ENCODE measurements at places on chromosomes 11 and 22. TPM values are rescaled to one million over a fixed set of nuclear protein-coding genes. Genes with fewer than 3 reads are reported as not detected.

The OR51T1 gene
- total RNA-seq, result not detected

The CCDC15 gene
- 0.77 TPM for total RNA-seq

The ZNF70 gene
- 2.8 TPM for total RNA-seq

The C22orf15 gene
- total RNA-seq, result 3.9 TPM

The CDHR5 gene
- not detected for total RNA-seq

The C11orf86 gene
- not detected for total RNA-seq

The FERMT3 gene
- total RNA-seq, result 1.0 TPM

The ACTN3 gene
- not detected for total RNA-seq

The SLCO2B1 gene
- total RNA-seq, result under 0.01 TPM

The YPEL4 gene
- total RNA-seq, result 2.3 TPM

The APOC3 gene
- total RNA-seq, result not detected

The TMPRSS5 gene
- 0.17 TPM for total RNA-seq

The SOX6 gene
- total RNA-seq, result 1.8 TPM

The TNRC6B gene
- total RNA-seq, result 13.1 TPM

The OR8D1 gene
- not detected for total RNA-seq

DNA sequence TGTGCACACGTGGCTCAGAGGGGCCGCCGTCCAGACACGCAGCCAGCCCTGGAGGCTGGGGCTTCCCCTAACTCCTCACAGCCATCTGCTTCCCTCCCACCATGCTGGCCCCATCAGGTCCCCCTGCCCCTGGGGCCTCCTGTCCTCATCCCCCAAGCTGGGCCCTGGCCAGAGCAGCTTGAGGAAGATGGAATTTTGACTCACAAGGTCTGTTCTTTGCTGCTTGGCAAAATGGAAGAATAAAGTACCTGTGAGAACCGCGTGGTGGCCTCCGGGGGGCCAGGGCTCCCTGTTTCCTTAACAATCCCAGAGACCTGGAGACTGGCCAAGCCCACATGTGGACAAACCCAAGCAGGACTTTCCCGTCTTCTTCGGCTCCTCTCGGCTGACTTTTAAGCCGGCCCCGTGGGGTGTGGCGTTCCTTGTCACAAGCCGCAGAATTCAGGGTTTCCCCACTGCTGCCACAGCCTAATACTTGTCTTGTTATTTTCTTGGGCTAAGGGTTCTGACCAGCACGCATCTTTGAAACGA lies 872.8 kb downstream of the BRD1 start:
- no peak for DNase-seq

DNA sequence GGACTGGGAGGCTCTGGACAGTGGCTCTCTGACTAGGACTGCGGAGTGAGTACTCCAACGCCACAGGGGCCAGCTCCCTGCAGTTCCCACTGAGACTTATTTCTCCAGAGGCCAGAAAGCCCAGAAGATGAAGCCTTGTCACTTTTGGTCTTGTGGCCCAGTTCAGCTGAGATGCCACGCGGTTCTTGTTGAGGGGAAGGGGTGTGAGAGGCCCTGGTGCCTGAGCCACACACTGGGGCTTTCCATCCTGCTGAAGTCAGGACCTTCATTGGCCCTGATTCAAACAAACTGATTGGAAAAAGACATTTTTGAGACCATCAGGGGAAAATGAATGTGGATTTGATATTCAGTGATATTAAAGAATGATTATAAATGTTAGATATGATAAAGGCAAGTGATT lies 73.6 kb downstream of the UBASH3B start:
- no peak for DNase-seq

GRCh38 chr11:30239025-30239424 lies 8.2 kb downstream of the FSHB start:
- DNase-seq, result no peak

GRCh38 chr11:90134478-90135003 lies at the start of gene NAALAD2:
Gene NAALAD2, plus strand, starts transcription at chr11:90134663. Its CDS starts 96 bp downstream, at chr11:90134759.
- DNase-seq, result peak; percentile 67

- DNase-seq, result no peak
Observed at GRCh38 chr11:123510579-123510905, 80.5 kb downstream of the GRAMD1B start.

DNA sequence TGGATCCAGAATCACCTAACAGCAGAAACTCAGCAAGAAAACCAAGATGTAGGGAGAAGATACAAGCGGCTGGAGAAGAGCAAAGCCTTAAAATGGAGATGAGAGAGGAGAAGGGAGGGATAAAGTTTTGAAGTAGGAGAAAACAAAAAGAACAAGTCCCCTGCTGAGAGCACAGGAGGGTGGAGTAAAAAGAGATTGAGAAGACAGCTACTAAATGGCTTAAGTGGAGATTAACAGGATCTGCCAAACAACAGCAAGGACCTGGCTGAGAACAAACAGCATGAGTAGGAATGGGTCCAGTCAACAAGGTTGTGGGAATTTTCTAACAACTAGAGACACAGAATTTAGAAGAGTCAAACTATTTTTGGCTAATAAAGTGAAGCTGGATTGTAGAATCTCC lies 18.1 kb downstream of the BTG4 start:
- DNase-seq, result no peak

DNA sequence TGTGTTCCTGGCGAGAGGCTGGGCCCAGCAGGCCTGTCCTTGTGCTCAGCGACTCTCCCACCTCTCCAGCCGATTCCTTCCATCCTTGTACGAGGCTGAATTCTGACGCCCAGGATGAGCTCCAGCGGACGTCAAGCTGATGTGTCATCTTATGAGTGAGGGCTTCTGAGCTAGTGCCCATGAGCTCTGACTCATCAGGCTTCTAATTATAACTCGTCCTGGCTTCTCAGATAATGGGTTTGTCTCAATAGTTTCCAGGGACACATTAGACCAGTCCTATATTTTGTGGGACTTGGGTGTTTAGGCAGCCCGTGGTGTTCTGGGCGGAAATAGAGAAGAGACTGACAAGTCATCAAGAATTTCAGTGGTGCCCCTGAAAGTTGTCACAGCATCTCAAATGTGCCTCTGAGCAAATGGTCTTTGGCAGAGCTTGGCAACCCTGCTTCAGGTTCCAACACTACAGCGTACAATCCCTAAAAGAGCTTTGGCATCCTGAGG lies 108.2 kb upstream of the CD44 start:
- DNase-seq, result peak; percentile 96

- peak; percentile 17 for DNase-seq
Observed at GRCh38 chr11:57426439-57426928, 437 bp downstream of the SLC43A3 start.

DNA sequence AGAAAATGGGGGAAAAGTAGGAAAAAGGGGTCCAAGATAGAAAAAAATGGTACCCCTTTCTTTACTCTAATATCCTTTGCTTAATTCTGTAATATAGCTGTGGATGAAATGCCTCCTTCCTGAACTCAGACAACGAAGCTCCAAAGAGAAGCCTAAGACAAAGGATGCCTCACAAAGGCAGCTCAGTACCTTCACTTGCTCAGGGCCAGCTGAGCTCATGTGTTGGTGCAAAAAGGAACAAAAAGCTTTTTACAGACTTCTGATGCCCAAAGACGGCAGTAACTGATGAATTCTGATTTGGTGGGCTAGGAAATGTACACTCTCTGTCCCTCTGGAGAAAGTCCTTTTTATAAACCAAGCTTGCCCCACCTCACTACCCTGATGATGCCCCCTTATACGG lies 77.5 kb downstream of the DENND5A start:
- DNase-seq, result no peak

DNA sequence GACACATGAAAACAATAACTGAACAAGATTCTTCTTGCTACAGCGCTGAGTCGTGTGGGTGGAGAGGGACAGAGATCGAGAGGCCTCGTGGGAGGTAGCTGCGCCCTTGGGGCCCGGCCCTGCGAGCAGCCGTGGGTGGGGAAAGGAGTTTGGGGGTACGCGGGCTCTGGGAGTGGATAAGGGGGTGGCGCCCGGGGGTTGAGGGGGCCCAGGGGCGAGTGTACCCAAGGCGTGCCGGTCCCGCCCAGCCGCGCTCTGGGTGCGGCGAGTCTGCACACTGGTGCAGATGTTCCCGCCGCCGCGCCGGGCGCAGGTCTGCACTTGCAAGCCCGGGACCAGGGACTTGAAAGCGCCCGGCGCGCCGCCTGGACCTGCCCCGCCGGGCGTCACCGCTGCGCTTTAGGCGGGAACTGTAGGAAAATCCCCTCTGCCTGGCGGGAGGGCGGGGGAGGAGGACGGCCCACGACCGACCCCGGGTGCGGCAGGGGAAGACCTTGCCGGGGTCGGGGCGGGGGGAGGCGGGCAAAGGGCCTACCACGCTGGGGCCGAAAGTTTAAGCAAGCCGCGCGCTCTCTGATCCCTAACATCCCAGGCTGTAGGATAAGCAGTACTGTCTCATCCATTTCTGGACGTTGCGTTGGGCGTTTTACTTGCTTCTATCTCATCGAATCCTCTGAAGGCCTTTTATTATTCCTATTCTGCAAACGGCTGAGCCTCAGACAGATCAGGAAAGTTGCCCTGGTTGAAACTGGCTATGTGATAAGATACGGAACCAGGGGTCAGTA lies 1.4 kb upstream of the KREMEN1 start:
- DNase-seq, result peak; percentile 39

GRCh38 chr11:119479685-119480275 lies 56.8 kb upstream of the THY1 start:
- peak; percentile 50 for DNase-seq

GRCh38 chr11:43643898-43644620 lies 36.5 kb upstream of the HSD17B12 start:
- DNase-seq, result peak; percentile 87

DNA sequence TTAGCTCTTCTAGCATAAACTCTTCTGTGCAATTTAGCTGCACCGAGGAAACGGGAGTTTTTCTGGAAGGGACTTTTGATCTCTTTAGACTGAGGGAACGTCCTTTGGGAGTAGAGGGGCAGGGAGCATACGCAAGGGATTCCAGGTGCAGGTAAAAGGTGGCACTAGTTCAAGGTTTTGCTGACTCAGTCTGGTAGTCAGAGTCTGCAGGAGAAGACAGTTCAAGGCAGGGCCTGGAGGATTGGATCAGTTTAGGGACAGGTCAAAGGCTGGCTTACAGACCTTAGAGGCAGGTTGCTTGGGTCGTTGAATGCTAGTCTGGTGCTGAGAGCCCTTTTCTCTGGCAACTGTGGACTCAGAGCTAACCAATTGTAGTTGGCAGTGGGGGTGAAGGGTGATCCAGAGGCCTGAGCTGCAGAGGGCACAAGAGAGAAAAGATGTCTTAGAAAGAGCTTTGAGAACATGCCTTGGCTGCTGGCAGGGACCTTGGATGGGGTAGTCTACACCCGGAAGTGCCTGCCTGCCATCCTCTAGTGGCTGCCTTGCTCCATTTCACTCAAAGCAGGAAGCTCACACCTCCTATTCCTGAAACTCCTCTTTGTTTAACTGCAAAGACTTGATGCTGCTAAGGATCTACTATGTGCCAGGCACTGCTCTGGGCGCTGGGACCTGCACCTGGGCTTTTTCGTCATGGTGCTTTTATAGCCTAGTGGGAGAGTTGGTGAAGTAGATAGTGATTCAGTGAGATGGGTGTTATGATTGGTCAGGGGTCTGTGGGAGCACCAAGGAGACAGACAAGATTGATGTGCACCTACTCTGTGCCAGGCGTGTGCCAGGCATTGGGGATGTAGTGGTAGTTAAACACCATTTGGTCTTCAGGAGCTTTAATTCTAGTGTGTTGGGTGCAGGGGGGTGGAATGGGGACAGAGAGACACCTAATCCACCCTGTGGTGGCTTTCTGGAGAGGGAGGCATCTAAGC lies 17.1 kb downstream of the MIAT start:
- no peak for DNase-seq

DNA sequence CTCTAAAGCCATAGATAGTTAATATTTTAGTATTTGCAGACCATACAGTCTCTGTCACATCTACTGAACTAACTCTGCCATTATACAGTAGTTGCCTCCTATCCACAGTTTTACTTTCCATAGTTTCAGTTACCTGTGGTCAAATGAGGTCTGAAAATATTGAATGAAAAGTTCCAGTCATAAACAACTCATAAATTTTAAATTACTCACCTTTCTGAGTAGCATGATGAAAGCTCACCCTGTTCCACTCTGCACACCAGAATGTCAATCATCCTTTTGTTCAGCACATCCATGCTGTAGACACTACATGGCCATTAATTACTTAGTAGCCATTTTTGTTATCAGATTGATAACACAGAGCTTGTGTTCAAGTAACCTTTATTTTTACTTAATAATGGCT lies 51.7 kb upstream of the ME3 start:
- DNase-seq, result no peak

DNA sequence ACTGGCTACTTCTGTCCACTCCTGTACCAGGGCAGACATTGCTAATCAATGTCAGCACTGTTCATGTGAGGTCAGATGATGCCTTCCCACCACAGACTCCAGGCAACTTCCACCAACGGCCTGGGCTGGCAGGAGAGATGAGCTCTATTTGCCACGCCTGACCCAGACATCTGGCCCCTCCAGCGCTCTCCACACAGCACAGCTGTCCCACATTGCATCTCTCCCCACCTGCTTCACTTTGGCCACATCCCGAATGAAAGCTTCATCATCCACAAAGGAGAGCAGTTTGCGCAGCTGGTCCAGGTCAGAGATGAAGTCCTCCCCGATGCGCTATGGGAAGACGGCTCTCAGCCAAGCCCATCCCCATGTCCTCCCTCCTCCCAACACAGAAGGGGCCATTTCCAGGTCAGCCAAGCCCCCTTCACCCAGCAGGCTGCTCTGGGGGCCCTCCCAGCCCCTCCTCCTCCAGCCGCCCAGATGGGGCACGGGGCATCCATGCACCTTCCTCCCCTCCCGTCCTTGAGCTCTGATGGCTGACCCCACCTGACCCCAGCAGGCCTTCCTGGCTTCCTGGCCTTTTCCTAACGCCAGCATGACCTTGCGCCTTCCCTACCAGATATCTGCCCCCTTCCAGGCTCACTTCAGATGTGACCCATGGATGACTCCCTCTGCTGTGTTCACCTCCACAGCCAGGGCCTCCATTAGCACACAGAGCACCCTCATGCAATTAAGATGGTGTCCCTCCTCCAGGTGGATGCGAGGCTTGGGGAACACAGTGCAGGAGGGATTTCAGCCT lies 7.4 kb downstream of the PYGM start:
- DNase-seq, result no peak

Measured in fibroblast of lung (primary cell).